ENCODE measurements at places on chromosomes 7 and 10. TPM values are rescaled to one million over a fixed set of nuclear protein-coding genes. Genes with fewer than 3 reads are reported as not detected.

Gene ZPBP
- total RNA-seq, result not detected

Gene ODAD2
- total RNA-seq, result 1.3 TPM

Gene LRRC18
- not detected for total RNA-seq

Gene KIAA1549
- total RNA-seq, result 7.1 TPM

Gene C7orf57
- total RNA-seq, result 0.52 TPM

Gene WNT8B
- not detected for total RNA-seq

Gene FAM24B
- total RNA-seq, result 17.1 TPM

Gene LIPJ
- not detected for total RNA-seq

All from MCF 10A (cell line).